ENCODE measurements at places on chromosomes 7 and 10.

- DNase-seq = no peak
These were observed at the start of gene PNLIPRP1 for GRCh38 chr10:116590590-116591444. TSS of gene PNLIPRP1 (plus strand) at chr10:116590959. CDS start at chr10:116591130, 171 bp downstream.

DNA sequence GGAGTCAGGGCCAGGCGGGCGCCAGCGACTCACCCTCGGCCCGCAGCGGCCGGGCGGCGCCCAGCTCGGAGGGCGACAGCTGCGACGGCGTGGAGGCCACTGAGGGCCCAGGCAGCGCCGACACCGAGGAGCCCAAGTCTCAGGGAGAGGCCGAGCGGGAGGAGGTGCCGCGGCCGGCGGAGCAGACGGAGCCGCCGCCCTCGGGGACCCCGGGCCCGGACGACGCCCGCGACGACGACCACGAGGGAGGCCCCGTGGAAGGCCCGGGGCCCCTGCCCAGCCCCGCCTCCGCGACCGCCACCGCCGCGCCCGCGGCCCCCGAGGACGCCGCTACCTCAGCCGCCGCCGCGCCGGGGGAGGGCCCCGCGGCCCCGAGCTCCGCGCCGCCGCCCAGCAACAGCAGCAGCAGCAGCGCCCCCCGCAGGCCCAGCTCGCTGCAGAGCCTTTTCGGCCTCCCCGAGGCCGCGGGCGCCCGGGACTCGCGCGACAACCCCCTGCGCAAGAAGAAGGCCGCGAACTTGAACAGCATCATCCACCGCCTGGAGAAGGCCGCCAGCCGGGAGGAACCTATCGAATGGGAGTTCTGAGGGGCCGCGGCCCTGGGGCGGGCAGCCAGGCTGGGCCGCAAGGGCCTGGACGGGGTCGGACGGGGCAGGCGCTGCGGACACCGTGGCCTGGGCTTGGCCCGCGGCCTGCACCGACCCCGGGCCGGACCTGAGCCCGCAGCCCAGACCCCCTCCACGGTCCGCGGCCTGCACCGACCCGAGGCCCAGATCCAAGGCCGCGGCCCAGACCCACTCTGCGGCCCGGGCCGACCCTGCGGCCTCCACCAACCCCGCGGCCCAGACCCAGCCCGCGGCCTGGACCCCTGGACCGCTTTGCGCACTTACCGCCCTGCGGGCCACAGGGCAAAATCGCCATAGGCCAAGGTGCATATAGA lies 37.9 kb upstream of the SH2B2 start:
- DNase-seq = no peak

DNA sequence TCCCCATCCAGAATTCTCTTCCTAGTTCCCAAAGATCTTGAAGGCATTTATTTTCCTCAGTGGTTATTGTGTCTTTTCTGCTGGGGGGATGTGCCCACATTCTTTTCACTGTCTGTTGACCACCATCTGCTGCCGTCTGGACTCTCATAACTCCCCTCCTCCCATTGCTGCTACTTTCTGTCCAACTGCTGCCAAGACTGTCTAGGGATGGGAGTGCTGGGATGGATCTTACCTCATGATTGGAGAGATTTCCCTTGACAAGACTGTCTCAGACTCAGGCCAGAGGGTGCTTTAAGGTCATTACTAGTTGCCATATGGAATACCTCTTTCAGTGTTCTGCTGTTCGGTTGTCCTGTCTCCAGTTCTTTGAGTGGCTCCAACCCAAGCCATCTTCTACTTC lies 141.6 kb downstream of the C1GALT1 start:
- DNase-seq = no peak

- DNase-seq = no peak
These were observed 12.9 kb downstream of the GRM8 start for GRCh38 chr7:127239814-127240213.

GRCh38 chr7:107170051-107170915 lies 1.5 kb downstream of the HBP1 start:
- DNase-seq = no peak

- DNase-seq = no peak
These were observed 99.6 kb upstream of the NAMPT start for GRCh38 chr7:106384373-106384772.

DNA sequence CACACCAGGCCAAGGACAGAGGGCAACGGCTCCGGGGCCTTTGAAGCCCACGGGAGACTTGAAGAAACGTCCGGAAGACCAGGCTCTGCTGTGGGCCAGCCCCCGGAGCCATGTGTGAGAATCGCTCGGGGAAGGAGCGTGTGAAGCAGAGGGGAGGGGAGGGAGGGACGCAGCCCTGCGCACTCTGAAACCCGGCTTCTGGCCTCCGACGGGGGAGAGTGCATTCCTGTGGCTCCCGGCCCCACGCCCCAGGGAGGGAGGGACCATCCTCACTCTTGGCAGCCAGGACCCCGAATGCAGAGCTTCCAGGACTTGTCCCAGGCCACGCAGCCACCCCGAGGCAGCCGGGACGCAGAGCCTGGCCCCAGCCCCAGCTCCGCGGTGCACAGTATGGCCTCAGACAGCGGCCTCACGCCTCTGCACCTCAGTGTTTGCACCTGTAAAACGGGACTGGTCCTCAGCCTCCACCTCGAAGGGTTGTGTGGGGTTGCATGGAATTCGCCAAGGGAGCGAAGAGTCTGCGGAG lies 67.4 kb downstream of the PDGFA start:
- no peak for DNase-seq

- DNase-seq = no peak
These were observed 44.3 kb downstream of the MSRB2 start for GRCh38 chr10:23139677-23140076.

DNA sequence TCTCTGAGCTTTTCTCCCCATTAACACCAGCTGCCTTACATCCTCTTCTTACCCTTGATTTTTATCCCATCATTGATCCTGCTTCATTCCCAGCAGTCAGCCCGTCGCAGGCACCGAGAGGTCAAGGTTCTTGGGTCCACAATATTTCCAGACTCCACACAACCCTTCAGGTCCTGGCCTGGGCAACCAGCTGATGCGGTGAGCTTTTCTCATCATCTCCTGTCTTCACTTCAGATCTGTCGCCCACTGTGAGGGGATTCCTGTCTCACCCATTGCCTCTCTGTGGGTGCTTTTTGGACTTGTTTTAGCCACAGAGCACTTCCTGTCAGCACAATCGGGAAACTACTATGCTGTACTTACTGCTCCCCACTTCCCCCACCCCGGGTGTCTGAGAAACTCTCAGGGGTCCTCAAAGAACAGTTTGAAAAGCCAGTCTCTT lies 8.4 kb upstream of the PVRIG start:
- no peak for DNase-seq

DNA sequence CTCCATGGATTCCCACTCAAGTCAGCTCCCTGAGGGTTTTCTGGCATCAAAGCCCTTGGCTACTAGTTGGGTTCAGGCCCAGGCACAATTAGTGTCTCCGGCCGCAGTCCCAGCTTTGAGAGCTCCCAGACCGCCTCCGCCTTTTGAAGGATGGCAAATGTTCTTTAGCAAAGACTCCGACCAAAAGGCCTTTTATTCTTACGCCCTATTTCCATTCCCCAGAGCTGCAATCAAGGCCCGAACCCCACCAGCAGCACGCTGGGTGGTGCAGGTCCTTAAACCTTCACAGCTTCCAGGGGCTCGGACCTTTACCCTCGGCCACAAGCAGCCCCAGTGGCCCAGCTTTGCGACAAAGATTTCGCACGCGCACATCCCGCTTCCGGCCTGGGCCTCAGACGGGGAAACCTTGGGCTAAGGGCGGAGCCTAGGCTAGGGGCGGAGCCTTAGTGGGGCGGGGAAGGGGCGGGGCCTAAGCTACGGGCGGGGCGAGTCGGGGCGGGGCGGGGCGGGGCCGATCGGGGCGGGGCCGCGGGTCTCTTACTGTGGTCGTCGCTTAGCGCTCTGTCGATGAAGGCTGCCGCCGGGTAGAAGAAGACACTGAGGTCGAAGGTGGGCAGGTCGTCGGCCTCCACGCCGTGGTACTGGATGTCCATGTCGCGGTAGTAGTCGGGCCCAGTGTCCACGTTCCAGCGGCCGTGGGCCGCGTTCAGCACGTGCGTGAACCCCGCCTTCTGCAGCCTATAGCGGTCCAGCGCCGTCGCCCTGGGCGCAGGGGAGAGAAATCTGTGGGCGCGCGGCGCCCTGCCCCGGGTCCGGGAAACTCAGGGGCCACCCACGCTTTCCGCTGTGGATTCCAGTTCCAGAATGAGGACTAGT lies 68.0 kb upstream of the SAMD8 start:
- no peak for DNase-seq

GRCh38 chr7:91644256-91644655 lies 236.2 kb downstream of the MTERF1 start:
- no peak for DNase-seq

GRCh38 chr10:73744664-73744975 lies 448 bp downstream of the SEC24C start:
- DNase-seq = no peak

- DNase-seq = no peak
These were observed 115.9 kb downstream of the ADCY1 start for GRCh38 chr7:45689797-45690761.

GRCh38 chr10:129968853-129969183 lies 4.7 kb upstream of the EBF3 start:
- DNase-seq = no peak

- DNase-seq = no peak
These were observed 11.0 kb upstream of the PDCD4 start for GRCh38 chr10:110860576-110861241.

- DNase-seq = no peak
These were observed 571.4 kb downstream of the DNAJB6 start for GRCh38 chr7:157908006-157908782.
